ENCODE measurements at places on chromosomes 6 and 20.

- DNase-seq: peak; percentile 72
Measured at GRCh38 chr20:47146686-47147085, 209.8 kb downstream of the ZMYND8 start.

DNA sequence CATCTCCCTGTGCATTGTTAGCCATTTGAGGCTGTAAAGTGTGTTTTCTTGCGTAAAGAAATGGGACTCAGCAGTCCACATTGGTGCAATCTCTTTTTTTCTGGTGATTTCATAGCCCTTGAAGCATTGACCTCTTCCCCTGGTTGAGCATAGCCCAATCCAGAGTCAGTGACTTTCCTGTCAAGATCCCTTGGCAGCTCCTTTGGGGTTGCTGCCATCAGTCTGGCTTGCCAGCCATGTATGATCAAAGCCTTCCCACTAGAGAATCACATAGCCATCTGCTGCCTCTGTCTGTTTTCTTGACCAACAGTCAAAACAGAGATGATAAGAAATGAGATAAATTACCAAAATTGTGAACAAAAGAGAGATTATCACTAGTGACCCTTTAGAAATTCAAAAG lies 19.6 kb downstream of the HLA-A start:
- no peak for DNase-seq

- DNase-seq: no peak
Measured at GRCh38 chr6:73455865-73456629, 4.0 kb upstream of the CGAS start.

DNA sequence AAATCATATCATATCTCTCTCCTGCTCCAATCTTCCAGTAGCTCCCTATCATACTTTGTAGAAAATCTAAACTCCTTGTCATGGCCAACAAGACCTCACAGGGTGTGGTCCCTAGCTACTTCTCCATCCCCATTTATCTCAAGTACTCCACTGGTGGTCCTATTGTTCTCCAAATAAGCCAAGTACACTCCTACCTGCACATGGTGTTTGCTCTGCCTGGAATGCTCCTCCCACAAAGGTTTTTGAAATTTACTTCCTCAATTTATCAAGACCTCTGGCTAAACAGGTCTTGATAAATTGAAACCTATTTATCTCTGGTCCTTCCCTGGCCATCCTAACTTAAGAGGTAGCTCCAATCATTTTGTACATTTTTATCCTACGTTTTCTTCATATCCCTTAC lies 12.1 kb downstream of the TMX4 start:
- DNase-seq: no peak

- DNase-seq: no peak
Measured at GRCh38 chr20:35448788-35449373, 6.5 kb upstream of the CEP250 start.

DNA sequence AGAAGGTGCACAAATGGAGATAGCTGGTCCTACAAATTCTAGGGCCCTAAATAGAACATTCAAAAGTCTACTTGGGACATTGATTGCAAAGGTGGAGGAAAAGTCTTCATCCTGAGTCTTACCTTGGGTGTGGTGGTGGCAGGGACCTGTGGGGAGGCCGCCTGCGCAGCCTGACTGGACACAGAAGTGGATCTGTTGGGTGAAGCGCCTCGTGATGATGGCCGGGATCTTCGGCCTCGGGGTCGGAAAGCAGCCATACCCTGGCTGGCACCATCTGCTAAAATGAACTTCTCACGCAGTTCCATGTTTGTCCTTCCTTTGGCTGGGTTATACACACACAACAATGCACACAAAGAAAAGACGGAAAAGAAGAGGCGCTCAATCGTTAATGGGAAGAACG lies 179.2 kb downstream of the DST start:
- DNase-seq: no peak

DNA sequence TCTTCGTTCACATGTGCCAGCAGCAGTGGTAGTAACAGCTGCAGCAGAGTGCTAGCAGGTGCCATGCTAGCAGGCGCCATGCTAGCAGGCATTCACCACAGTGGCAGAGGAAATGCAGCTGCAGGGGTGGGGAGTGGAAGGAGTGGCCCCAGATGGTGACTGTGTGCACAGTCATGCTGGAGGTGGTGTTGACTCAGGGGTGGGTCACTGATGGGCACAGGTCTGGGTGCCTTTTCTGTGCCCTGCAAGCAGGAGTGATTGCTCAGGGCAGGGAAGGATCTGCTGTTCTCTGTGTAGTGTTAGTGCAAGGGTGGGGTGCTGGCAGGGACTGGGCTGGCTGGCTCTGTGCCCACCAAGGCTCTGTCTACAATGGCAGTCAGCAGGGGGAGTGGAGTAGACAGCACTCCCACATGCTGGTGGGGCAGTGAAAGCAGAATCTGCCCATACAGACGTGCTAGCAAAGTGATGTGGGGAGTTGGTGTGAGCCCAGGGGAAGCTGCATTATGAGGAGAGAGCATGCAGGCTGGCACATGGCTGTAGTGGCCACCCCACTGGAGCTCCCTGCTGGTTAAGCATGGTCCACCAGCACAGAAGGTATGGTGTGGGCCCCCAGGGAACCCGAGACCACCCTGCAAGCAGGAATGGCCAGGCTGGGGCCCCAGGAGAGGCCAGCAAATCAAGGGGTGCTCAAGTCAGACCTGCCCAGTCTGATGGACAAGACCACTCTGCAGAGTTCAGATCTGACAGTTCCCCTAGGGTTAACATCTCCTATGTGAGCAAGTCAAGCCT lies 11.4 kb upstream of the TSPYL4 start:
- DNase-seq: no peak

DNA sequence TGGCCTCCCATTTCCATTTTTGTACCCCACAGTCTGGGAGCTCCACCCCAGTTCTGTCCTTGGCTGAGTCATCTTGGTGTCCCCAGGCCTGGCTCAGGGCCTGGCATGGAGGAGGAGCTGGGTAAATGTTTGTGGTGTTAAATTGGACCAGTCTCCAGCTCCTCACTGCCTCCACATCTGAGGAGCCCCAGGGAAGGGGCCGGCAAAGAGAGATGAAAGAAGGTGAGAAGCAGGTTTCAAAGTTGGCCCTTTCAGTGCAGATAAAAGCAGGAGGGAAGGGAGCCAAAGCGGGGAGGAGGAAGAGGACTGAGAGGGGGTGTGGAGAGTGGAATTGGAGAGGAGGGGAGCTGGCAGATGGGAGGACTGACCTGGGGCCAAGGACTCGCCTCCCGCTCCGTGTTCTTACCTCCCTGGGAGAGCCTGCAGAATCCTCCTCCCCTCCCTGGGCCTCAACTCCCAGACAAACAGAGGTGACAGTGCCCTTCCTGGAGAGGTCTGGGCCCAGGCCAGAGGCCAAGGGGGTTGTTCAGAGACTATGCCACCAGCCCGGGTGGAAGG lies 89.0 kb downstream of the CD40 start:
- no peak for DNase-seq

- DNase-seq: no peak
Measured at GRCh38 chr20:34941226-34941625, 14.4 kb downstream of the GSS start.

DNA sequence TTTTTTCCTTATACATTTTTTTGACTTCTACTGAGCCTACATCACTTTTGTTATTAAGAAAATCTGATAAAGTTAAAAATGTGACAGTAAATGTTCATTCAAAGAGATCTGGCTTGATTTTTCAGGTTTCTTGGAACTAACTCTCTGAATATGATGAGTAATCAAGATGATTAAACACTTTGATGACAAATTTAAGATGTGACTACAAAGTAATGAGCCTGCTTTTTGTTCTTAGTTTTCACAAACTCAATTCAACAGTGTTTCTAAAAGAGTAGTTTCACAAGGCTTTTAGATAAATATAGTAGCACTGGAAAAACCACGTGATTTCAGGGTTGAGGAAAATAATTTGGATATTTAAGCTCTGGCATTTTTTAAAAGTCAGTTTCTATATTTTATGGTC lies 37.9 kb upstream of the HDDC2 start:
- no peak for DNase-seq

DNA sequence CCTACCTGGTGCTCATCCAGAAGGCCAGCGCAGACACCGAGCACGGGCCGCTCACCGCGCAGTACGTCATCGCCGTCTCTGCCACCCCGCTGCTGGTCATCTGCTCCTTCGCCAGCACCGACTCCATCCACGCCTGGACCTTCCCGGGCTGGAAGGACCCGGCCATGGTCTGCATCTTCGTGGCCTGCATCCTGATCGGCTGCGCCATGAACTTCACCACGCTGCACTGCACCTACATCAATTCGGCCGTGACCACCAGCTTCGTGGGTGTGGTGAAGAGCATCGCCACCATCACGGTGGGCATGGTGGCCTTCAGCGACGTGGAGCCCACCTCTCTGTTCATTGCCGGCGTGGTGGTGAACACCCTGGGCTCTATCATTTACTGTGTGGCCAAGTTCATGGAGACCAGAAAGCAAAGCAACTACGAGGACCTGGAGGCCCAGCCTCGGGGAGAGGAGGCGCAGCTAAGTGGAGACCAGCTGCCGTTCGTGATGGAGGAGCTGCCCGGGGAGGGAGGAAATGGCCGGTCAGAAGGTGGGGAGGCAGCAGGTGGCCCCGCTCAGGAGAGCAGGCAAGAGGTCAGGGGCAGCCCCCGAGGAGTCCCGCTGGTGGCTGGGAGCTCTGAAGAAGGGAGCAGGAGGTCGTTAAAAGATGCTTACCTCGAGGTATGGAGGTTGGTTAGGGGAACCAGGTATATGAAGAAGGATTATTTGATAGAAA lies 2.0 kb downstream of the SLC35D3 start:
- DNase-seq: no peak

DNA sequence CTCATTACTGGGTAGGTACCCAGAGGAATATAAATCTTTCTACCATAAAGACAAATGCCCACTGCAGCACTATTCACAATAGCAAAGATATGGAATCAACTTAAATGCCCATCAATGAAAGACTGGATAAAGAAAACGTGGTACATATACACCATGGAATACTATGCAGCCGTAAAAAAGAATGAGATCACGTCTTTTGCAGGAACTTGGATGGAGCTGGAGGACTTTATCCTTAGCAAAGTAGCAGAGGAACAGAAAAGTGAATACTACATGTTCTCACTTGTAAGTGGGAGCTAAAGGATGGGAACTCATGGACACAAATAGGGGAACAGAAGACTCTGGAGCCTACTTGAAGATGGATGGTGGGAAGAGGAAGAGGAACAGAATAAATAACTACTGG lies 119.7 kb downstream of the EPHA7 start:
- DNase-seq: no peak

- DNase-seq: no peak
Measured at GRCh38 chr20:31664696-31665354, 27.1 kb downstream of the COX4I2 start.

GRCh38 chr20:54062812-54063280 lies 7.5 kb downstream of the BCAS1 start:
- DNase-seq: no peak

DNA sequence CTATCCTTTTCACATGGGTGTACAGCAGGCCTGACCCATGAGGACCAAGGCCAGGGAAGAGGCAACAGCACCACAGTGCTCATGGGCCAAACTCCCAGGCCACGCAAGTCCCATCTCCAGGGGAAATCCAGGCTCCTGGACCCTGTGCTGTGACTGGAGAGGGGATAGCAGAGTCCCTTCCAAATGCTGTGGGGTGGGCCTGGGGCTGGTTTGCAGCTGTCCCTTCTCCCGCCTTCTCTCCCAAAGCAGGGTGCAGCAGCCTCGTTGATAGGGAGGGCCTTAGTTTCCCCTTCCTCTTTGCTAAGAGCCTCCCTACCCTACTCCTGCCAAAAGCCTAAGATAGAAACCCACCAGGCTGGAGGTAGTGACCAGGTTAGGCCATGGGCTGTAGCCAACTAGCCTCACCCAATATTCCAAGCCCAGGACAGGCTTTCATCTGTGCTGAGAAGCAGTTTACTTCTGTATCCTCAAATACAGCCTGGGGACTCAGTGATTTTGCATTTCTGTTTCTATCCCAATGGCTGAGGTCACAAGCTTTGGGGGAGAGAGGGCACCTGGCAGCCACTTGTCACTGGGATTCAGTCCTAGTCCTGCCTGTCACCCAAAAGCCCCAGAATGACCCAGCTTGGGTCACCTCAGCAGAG lies 1.4 kb downstream of the CTSZ start:
- no peak for DNase-seq

DNA sequence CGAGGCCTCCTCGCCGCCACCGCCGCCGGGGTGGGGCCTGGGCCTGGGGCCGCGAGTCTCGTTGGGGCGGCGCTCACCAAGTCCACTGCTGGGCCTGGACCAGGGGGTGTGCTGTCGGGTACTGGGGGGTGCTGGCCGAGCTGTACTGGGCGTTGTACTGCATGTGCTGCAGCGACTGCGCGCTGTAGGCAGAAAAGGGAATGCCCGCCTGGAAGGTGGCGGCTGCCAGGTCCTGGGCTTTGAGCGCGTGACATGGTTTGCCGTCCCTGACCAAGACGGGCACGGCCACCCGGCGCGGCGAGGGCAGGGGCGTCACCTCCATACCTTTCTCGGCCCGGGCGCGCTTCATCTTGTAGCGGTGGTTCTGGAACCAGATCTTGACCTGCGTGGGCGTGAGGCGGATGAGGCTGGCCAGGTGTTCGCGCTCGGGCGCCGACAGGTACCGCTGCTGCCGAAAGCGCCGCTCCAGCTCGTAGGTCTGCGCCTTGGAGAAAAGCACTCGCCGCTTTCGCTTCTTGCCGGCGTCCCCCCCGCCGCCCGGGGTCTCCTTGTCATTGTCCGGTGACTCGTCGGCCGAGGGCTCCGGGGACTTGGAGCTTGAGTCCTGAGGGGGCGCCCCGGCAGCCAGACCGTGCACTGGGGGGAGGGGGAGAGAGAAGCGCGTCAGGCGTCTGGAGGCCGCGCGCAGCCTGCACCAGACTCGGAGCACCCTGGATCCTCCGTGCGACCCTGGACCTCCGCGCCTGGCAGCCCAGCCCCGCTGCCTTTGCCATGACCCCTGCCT lies 1.8 kb downstream of the NKX2-2 start:
- peak; percentile 59 for DNase-seq

DNA sequence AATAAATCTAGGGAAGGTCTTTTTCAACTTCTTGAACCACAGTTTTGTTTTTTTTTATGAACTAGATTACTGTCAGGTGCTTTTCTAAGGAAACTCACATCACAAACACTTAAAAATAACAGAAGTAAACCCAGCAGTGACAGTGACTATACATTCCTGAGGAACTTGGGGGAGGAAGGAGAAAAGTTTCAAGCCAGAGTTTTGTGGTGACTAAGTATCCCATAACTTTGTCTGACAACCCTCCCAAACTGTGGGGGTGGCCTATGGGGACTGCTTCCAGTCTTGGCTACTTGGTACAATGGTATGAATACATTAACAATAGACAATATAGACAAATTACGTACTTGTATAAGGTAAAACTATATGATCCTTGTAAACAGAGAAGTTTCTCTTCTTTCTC lies 202.5 kb upstream of the MAN1A1 start:
- no peak for DNase-seq

- peak; percentile 98 for DNase-seq
Measured at GRCh38 chr6:161273752-161274487, at the start of gene AGPAT4. TSS of gene AGPAT4 (minus strand) at chr6:161274061. CDS start at chr6:161232213, 41,848 bp downstream.

GRCh38 chr20:62190639-62191411 lies 8.0 kb downstream of the MTG2 start:
- DNase-seq: no peak

- DNase-seq: peak; percentile 36
Measured at GRCh38 chr20:33351696-33352095, 49.6 kb downstream of the CDK5RAP1 start.

- DNase-seq: peak; percentile 63
Measured at GRCh38 chr20:20369250-20370093, 1.6 kb downstream of the INSM1 start.
